ENCODE measurements at places on chromosomes 6 and 20.

DNA sequence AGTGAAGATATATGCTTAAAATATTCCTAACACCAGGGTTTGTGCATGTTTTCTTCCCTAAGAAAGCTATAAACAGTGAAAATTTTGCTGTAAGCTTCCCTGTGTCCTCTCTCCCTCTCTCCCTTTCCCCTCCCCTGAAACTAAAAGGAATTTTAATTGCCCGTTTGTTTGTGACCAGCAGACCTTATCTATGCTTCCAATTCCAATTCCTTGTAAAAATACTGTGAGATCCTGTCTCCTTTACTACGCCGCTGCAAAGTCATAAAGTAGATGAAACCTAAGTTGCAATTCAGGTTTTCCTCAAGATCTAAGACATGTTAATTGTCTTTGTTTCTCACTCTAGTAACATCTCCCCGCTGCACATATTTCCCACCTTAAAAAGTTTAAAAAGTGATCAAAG is 82.3 kb downstream of the DNAH8 start:
- DNase-seq, result no peak

- no peak for DNase-seq
Observed at GRCh38 chr20:9574776-9575175, 60.4 kb downstream of the LAMP5 start.

GRCh38 chr6:160042788-160043301 is 74.0 kb downstream of the IGF2R start:
- no peak for DNase-seq

DNA sequence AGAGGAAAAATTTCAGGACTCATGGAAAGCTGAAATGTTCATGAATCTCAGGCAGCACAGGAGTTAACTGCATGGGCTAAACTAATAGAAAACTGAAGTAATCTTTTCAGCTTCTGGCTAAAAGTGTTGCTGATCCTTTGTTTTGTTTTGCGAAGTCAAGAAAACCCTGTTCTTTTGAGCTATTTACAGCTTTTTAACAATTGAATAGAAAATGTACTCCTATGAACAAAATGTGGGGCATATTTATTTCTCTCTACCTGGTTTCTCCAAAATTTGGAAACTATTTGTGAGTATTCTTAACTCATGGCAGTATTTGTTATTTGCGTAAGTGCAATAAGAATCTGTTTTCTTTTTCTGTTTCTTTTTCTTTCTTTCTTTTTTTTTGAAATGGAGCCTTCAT is 818.8 kb upstream of the CITED2 start:
- DNase-seq, result no peak

DNA sequence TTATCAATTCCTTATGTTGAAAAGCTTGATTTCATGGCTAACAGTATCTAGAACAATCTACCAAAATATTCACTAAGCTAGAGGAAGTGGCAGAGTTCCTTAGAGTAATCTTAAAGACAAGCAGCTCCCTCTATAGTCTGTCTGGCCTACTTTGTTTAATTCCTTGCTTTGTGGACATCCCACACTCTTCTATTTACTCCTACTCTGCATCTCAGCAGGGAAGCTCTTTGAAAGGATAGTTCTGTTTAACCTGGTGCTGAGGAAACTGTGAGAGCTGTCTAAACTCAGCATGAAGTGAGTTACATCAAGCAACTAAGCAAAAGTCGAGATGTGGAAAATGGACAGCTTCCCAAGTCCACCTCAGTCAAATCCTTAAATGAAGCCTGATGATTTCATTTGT is 4.3 kb downstream of the REV3L start:
- DNase-seq, result no peak

DNA sequence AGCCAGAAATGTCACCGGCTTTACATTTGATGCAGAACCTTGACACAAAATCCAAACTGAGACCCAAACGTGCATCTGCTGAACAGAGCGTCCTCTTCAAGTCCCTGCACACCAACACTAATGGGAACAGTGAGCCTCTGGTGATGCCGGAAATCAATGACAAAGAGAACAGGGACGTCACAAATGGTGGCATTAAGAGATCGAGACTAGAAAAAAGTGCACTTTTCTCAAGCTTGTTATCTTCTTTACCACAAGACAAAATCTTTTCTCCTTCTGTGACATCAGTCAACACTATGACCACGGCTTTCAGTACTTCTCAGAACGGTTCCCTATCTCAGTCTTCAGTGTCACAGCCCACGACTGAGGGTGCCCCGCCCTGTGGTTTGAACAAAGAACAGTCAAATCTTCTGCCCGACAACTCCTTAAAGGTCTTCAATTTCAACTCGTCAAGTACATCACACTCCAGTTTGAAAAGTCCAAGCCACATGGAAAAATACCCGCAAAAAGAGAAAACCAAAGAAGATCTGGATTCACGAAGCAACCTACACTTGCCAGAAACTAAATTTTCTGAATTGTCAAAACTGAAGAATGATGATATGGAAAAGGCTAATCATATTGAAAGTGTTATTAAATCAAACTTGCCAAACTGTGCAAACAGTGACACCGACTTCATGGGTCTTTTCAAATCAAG is 108.4 kb downstream of the RTN4IP1 start:
- peak; percentile 50 for DNase-seq

DNA sequence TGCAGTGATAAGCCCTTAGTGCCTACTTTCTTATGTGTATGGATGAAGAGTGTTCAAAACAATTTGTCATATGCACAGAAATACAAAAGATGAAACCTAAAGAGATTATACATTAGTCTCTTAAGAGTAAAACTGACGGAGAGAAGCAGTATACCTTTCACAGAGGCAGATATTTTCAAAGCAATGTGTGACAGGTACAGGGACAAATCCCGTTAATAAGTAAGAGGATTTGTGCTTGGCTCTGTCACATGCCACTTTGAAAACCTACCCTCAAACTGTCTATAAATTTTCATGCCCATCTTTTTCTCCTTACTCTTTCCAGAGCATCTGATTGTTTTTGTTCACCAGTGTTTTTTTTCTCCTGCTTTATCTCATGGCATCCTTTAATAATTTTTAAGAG is 741.3 kb upstream of the MMS22L start:
- no peak for DNase-seq

- DNase-seq, result no peak
Observed at GRCh38 chr6:100447900-100448748, 16.6 kb downstream of the SIM1 start.

- no peak for DNase-seq
Observed at GRCh38 chr20:17872959-17873358, 95.6 kb downstream of the SNX5 start.

- DNase-seq, result no peak
Observed at GRCh38 chr6:53358440-53359094, 9.8 kb upstream of the ELOVL5 start.

GRCh38 chr6:149055195-149055899 is 262.2 kb upstream of the TAB2 start:
- no peak for DNase-seq

DNA sequence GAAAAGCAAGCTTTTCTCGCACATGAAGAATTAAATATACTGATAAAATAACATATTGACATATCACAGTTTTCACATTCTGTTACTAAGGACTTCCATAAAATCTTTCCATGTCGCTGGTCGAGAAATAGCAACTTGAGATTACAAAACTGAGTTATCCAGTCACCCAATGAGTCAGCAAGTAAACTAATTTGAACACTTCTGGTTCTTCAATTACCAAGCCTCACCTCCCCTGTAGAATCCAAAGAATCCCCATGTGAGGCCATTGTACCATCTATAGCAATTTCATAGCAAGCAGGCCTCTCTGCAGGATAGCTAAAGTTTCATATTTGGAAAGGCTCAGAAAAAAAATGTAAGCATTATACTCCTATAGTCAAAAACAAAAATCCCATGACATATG is 87.3 kb downstream of the PKHD1 start:
- DNase-seq, result no peak

DNA sequence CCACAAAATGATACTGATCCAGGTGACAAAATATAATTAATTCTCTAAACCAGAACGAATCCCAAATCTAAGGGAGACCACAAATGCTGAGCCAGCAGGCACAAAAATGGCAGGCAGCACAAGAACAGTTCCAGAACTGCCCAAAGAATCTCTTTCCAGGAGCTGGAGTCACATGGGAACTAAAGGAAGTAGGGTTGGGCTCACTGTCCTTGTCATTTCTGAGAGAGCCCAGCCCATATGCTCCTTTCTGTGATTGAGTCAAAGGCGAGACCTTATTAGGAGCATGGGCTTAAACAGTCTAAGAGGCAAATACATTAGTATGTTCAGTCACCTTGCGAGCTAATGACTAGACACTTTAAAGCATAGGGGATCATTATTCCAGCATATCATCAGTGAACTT is 327.6 kb upstream of the ARID1B start:
- no peak for DNase-seq

- DNase-seq, result no peak
Observed at GRCh38 chr6:11202513-11203305, 29.8 kb downstream of the NEDD9 start.

DNA sequence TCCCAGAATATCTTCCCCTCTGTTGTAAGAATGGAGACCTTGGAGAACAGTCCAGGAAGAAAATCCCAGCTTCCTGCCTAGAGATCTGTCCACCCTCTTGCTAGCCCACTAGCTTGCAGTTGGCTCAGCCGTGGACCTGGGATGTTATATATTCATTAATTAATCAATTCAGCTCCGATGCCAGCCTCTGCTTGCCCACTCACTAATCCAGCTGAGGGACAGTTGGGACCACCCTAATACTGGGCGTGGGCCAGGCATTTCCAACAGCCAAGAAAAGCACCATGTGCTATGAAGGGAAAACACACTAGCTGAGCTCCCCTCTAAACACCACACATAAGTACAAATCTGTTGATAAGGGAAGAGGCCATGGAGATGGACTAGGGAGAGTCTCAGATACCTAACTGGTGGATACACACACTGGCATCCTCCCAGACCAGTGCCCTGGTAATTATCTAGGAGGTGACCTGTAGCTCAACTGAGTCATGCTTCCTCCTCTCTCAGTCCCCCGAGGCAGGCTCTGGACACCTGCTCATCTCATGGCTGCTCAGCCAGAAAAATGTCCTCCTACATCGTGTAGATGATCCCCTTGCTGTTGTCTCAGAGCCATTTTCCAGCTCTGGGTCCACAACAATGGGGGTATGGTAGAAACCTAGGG is 78.9 kb downstream of the ANKRD60 start:
- DNase-seq, result no peak

DNA sequence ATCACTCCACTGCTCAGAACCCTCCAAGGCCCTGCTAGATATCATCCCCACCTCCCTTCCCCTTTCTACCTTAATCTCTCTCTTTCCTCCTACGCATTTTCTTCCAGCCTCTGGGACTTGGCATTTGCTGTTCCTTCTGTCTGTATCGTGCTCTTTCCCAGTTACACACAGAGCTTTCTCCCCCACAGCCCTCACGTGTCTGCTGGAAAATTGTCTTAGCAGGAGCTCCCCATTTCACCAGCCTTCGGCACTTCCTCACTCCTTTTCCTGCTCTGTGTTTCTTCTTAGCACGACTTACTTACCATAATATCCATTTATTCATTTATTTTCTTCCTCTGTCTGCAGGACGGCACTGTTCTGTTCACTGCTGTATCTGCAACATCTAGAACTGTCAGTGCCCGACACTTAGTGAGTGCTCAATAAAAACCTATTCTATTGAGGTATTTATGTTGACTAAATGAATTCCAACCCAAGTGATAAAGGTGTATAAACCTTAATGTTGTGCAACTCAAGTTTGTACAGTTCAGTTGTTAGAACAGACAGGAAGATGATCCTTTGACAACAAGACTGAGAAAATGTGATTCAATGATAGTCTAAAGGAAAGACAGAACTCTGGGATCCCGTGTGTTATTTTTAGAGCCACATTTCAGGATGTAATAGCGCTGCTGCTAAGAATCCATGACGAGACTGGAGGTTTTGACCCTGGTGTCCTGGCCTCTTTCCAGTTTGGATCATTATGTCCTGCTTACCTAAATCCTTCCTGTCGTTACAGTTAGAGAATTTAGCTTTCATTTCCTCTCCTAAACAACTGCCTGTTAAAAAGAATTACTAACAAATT is 170.1 kb upstream of the LAMP5 start:
- DNase-seq, result no peak

GRCh38 chr6:100796049-100796823 is 84.9 kb downstream of the ASCC3 start:
- no peak for DNase-seq

GRCh38 chr6:29537714-29538403 is 21.7 kb downstream of the UBD start:
- no peak for DNase-seq

DNA sequence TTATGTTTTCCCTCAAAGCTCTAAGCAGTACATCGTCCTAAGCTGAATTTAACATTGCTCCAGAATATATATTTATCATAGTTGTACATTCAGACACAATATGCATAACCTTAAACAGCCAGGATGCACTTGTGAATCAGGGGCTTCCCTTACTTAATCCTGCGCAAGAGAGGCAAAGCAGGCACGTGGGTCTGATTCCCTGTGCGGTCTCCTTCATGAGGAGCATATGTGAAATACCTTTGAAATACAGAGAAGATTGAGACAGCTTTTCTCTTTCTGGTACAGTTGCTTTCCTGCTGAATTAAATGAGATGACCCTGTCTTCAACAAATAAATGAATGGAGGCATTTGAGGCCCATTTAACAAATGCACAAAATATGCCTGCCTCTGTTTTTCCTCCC is 1.5 kb downstream of the HTR1E start:
- DNase-seq, result no peak

Data from stimulated activated CD4-positive, alpha-beta T cell treated with anti-CD3 and anti-CD28 coated beads, Interleukin-15, amount 100 ng/mL, for 1 hour (primary cell).